ENCODE measurements at places on chromosomes 12 and 14.

DNA sequence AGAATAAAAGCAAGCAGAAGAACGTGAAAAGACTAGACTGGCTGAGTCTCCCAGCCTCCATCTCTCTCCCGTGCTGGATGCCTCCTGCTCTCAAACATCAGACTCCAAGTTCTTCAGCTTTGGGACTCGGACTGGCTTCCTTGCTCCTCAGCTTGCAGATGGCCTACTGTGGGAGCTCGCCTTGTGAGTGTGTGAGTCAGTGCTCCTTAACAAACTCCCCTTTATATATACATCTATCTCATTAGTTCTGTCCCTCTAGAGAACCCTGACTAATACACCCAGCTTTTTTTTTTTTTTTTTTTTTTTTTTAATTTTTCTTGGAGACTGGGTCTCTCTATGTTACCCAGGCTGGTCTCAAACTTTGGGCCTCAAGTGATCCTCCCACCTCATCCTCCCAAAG, 46.9 kb downstream of the ACTN1 start:
- no peak for DNase-seq

GRCh38 chr12:104340177-104340576, 36.6 kb downstream of the EID3 start:
- no peak for DNase-seq

GRCh38 chr12:59181196-59181777, 261.0 kb upstream of the LRIG3 start:
- no peak for DNase-seq

GRCh38 chr14:68506021-68506644, 286.7 kb downstream of the ZFP36L1 start:
- no peak for DNase-seq

GRCh38 chr12:113054948-113055486, 1.5 kb upstream of the DTX1 start:
- DNase-seq = no peak

DNA sequence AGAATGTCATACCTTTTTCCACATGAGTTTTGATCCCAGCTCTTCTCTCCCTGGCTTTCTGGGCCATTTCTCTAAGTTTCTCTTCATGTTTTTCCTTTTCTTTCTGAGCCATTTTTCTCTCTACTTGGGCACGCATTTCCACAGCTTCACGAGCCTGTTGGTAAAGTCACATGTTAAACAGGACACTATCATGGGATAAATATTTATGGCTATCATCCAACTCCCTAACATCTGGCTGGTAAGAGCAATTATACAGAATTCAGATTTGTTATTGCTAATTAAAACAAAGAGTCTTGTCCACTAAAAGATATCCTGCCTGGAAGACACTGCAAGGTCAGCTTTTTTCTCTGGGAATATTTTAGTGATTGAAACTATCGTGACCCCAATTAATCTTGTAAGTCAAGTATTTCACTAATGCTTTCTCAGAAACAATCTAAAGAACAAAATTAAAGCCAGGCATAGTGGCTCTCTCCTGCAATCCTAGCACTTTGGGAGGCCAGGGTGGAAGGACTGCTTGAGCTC, 23.1 kb downstream of the SLIRP start:
- DNase-seq = no peak

- DNase-seq = no peak
Measured at GRCh38 chr12:21354641-21355040, 18.1 kb upstream of the IAPP start.

DNA sequence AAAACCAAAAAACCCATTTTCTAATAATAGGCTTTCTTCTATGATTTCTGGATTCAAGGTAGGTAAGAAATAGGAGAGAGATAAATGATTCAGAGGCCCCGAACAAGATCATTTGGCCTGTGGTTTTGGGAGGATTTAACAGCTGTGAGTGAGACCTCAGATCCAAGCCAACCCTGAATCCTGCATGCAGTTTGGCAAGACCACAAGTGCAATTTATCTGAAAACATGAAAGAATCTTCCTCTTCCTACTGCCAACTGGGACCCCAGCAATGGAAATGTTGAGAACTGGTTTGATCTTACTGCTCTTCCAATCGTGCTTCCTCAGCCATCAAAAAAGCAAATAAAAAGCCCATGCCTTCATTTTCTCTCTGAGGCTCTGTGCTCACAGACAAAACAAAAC, 519.7 kb upstream of the TBX3 start:
- no peak for DNase-seq

- no peak for DNase-seq
Measured at GRCh38 chr14:76080471-76080870, 71.3 kb upstream of the GPATCH2L start.

DNA sequence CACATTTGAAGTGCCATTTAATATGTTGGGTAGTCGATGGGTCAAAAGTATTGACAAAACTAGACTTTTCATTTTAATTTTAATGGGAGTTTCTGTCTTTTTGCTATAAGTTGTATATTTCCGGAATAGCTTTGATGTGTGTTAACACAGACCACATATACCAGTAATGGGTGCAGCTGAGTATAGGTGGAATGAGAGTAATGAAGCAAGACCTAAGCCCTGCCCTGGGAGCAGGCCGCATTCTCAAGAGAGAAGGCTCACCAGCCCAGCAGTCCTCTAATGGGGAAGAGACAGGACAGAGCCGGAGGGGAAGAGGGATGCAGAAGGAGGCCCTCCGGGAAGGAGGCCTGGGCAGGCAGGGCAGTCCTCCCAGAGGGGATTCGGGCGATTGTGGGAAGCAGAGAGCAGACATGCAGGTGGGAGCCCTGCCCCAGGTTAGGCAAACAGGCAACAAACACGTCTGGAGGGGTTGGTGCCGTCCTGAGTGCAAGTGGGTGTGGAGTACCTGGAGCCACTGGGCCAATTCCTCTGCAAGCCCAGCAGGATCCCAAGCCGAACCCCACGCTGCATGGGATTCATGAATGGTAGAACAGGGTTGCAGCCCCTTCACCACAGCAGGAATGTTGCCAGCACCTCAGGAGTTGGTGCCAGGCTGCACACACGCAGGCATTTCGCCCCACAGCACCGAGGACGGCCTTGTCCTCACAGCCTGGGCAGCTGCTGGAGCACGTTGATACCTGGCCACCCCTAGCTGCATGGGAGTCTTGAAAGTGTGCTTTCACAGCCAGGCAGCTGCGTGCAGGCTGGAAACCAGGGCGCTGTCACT, 7.8 kb downstream of the CKB start:
- DNase-seq = no peak

DNA sequence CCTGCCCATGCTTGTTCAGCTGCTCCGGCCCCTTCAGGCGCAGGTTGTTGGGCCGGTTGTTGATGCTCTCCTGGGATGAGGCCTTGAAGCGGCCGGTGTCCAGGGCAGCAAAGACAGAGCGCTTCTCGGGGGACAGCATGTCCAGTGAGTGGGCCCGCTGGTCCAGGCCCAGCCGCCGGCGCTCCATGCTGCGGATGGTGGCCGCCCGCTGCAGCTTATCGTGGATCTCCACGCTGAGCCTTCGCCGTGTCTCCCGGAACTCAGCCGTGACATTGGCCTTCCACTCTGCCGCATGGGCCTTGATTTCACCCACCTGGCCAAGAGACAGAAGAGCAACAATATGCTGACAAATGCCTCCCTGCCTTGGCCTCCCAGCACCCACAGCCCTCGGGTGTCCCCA, 137.2 kb downstream of the KCNK10 start:
- no peak for DNase-seq

DNA sequence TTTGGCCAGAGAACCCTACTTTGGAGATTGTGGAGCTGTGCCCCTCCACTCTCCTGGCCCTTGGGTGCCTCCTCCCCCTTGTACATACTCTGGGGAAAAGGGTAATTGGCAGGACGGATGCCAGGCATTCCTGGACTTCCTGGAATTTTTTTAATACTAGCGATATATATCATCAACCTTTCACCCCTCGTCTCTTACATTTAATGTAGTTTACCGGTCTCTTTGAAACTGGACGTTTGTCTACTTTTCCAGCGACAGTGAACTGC, 767 bp upstream of the CRY1 start:
- no peak for DNase-seq

DNA sequence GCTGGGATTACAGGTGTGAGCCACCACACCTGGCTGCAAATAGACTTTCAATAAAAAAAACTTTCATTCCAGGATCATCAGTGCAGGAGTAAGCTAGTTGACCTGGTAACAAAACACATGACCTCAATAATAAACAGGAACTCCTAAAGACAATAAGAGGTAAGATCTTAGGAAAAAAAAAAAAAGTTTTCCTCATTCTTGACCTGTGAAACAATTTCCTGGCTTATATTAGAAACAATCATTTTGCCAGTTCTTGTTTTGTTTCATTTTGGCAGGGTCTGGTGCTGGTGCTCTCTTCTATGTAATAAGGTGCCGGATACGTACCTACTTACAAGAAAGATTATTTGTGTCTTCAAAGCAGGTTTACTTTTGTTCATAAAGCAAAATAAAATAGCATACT, 90.6 kb upstream of the AMN1 start:
- DNase-seq = peak; percentile 25

GRCh38 chr14:24353559-24354481, 14.0 kb upstream of the RIPK3 start:
- peak; percentile 81 for DNase-seq

DNA sequence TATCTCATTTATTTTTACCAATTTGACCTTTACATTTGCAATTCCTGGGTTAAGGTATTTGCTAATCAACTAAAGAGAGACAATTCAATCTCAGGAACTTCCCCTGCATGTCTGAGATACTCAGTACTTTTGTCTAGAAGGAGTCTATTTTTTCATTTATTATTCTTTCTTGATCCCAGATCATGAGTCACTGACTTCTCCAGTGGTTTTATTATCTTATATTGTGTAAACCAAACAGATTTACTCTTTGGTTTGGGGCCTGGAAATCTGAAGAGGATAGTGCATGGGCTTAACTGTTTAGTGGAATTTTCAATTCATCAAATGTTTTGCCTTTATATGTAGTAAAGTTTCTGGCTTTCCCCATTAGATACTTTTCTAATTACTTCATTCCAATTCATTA, 185.4 kb downstream of the ALG10B start:
- no peak for DNase-seq
